ENCODE measurements at places on chromosomes 2 and 18.

DNA sequence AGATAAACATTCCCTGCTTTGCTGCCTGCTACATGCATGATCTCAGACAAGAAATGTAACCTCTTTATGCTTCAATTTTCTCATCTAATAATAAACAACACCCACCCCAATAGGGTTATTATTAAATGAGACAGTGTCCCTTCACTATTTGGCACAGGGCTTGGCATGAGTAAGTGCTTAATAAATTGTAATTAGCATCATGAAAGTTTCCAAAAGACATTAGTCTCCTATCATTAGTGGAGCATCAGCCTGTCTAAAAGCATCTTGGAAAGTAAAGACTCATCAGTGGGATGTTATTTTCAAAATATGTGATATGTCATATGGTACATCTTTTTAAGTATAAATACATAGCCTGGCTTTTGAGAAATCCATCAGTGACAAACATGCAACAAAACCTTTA, 275.0 kb downstream of the ZEB2 start:
- DNase-seq = no peak

- DNase-seq = no peak
Measured at GRCh38 chr2:39937621-39938020, 158.6 kb upstream of the THUMPD2 start.

DNA sequence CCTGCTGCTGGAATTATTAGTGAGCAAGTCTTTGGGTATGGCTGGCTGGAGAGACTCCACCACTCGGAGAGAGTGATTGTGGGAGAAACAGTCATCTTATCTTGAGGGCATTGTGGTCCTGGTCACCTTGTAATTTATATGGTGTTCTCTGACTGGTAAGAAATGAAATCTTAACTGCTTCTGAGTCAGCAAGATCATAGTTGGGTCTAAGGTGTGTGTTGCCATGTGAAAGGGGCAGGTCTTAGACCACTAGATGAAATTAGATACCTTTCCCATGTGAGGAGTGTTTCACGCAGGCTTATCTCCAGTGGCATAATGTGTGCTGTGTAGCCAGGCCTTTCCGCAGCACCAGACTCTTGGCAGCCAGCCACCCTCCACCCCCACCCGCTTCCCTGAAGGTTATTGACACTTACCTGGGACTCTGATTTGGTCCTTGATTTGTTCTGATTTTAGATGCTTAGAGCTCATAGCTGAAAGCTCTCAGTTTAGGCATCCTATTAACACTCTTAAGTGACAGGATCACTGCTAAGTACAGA, 7.7 kb downstream of the MAPRE3 start:
- no peak for DNase-seq

GRCh38 chr2:217775920-217776503, 226.8 kb downstream of the TNS1 start:
- no peak for DNase-seq

GRCh38 chr2:14016289-14016955, 616.1 kb upstream of the LRATD1 start:
- DNase-seq = no peak

DNA sequence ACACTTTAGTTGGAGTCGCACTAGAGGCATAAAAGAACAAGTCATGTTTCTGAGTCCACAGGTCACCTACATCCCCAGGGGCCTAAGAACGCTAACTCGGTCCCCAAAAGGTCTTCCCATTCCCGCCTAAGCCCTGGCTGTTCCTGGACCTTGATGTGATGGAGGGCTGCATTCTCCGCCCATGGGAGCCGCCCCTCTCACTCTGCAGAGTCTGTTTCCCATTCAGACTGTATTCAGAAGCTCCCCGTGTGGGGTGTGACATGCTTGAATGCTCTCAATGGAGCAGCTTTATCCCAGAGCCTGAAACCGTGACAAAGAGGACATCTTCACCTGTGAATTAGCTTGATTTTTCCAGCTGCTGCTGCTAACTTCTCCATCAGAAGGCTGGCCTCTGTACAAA, 319.0 kb upstream of the KLHL29 start:
- no peak for DNase-seq

DNA sequence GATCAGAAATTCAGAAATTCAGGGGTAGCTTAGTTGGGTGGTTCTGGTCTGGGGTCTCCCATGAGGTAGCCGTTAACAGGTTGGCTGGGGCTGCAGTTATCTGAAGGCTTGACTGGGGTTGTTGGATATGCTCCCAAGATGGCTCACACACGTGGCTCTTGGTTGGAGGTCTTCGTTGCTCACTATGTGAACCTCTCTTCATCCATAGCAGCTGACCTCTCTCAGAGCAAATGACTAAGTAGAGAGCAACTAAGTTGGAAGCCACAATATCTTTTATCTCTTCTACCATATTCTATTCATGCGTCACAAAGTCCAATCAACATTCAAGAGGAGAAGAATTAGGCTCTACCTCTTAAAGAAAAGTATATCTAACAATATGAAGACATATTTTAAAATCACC, 38.7 kb upstream of the SERTAD2 start:
- DNase-seq = no peak

DNA sequence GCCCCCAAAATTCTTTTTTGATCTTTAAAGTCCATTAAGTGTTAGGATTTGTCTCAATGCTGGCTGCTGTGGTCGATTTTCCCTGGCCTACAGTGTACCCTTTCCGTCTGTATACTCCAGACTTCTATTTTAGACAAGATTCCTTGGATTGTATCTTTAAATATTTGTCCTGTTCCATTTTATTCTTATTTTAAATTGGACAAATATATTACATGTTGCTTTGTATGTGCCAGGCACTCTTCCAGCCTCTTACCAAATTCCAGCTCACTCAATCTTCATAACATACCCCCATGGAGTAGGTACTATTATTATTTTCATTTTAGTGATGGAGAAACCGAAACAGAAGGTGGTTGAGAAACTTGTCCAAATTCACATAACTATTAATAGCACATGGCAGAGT, 58.1 kb downstream of the VWA3B start:
- no peak for DNase-seq

- no peak for DNase-seq
Measured at GRCh38 chr2:238843476-238843875, 4.4 kb upstream of the TWIST2 start.

DNA sequence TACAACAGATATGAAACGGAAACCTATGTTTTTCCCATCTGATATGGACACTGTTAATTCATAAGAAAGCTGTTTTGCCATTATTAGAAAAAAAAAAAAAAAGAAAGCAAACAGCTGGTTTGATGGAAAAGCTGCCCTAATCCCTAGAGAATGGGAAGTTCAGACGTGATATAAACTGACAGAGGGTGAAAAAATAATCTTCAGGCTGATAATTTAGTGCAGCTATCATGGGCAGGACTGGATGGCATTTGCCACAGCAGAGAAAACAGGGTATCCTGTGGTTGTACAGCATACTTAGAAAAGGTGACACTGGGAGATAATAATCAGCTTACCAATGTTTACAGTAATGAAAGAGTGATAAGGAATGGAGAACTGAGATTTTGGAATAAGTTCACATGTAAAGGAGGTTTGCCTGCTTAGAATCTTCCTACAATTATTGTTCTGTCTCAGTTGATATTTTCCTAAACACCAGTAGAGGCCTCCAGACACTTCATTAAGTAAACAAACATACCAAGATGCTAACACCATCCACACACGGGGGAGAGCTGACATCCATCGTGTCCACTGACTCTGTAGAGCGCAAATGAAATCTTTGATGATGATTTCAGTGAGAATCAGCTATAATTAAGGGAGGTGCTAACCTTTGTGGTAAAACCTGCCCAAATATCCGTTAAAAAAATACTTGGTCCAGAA, 211.6 kb upstream of the MMADHC start:
- DNase-seq = no peak

DNA sequence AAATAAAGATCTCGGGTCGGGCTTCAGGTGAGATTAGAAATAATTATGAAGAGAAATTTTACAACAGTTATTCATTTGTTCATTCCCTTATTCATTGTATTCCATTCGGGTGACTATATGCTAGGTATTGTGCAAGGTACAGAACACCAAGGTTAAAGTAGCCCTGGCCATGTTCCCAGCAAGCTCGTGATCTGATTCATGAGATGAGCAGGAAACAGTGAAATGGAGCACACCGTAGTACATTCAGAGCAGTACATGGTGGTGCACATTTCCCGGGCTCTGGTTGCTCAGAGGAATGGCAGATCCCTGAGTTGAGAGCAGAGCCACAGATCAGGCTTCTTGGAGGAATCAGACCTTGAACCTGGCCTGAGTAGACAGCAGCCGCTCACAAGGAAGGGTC, 87.7 kb downstream of the PRKRA start:
- no peak for DNase-seq

DNA sequence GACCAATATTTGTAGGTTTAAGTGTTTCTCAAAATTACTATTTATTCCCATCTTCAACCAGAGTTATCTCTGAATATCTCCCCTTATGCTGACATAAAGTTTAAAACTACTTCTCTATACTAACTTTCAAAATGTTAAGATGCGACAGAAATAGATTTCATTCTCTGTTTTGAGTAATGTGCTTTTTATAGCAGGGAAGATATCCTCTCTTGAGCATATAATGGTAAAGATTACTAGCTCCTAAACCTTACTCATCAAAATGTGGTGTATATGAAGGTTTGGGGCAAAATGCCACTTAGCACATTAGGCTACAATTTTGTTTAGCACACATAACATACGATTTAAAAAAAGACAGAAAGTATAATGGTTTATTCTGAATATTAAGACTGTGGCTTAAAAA, 54.4 kb downstream of the CWC22 start:
- DNase-seq = no peak

DNA sequence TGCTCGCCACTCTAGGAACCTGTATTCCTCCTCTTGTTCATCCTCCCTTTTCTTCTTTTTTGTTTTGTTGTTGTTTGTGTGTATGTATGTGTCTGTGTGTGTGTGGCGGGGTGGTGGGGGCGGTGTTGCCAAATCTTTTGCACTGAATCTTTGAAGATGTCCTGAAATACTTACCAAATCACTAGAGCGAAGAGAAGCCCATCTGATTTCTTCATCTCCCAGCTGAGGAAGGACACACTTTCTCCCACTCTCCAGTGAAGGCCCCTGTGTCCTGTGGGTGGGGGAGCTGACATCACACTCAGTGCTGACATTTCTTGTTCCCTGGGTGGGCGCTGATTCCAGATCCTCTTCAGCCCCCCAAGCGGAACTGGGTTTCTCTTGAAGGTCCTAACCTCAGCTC, 74.5 kb downstream of the NEDD4L start:
- DNase-seq = no peak

DNA sequence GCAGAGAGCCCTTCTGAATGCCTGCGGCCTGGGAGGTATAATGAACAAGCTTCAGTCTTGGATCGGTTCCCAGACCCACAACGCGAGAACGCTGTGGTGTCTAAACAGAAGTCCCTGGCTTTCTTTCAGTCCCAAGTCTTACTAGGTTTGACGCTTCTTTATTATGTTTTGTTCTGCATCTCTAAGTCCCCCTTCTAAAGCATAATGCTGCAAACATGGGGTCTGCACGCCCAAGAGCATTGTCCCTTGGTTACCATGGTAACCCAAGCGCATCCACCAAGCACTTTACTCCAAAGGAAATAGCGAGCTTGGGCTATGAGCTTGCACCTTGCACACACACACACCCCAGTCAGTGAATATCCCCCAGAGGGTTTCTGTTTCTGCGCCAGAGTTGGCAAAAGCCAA, 193.7 kb downstream of the INO80D start:
- DNase-seq = no peak

- DNase-seq = no peak
Measured at GRCh38 chr2:219284501-219285372, 5.6 kb downstream of the DNAJB2 start.

DNA sequence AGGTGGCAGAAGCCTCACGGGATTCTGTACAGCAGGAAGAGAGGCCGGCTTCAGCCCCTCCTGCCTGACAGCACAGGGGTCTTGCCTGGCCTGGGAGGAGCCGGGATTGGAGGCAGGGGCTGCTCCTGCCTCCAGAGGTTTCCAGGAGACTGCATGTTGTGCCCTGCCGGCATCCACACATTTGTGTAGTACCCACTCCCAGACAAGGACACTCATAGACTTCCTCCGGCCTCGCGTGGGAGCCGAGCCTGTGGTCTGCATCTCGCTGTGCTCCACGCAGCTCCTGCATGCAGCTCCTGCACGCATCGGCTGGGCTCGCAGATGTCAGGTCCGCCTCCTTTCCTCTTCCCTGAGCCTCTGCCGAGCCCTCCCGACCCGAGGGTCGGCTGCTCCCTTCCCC, 34.7 kb downstream of the TPO start:
- peak; percentile 35 for DNase-seq

DNA sequence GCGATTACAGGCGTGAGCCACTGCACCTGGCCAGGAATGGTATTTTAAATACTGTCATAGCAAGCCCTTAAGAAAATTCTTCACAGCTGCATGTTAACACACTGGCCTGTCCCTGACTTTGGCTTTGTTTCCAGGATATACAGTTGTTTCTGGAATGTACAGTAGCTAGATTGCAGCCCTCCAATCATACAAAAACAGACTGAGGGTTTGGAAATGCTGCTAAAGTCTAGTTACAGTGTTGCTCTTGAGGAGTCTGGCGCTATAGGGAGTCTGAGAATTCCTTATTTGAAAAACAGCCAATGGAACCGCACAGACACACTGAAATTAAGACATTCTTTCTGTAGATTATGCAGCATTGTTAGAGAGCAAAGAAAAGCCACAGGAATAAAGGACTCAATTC, 37.7 kb downstream of the STON1 start:
- DNase-seq = no peak

GRCh38 chr2:69890881-69891280, 2.9 kb upstream of the SNRNP27 start:
- no peak for DNase-seq

DNA sequence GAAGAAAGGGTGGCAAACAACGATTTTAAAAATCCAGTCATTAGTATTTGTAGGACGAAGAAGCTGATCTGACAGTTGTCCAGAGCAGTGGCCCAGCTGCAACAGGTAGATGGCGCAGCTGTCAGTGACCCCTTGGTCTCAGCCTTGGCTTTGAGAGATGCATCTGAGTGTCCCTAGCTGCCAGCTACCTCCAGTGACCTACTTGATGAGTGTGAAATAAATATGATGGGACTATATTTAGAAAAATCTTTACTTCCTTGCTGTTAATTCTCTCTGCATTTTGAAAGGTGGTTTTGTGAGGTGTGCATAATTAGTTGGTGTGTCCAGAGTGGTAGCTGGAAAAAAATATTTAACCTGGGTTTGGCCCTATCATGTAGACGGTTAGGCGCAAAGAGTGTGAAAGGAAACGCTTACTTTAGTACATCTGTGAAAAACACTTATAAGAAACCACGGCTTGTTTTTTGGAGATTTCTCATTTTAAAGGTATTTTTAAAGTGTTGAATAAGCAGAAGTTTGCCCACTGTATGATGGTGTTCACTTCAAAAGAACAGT, 963 bp downstream of the INPP1 start:
- DNase-seq = no peak

GRCh38 chr18:72700961-72701710, 157.0 kb upstream of the CBLN2 start:
- no peak for DNase-seq

GRCh38 chr2:240564561-240565332, 3.5 kb upstream of the RNPEPL1 start:
- no peak for DNase-seq

DNA sequence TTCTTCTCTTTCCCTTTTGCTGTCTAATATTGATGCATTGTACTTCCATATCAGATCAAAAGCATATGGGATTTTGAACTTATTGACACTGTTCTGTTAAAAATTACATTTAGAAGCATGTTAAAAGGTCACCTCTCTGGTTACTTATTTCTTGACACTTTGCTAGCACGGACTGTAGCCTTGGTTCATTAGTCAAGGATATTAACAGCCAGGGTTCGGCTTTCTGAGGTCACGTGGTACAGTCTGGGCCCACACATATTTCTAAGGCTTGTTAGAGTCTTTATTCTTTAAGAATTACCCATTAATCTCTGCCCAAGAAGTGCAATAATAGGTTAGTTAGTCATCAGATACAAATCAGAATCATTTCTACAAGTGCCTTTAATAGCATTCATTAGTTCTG, 1035.8 kb upstream of the FANCL start:
- DNase-seq = no peak

Measured in glutamatergic neuron (in vitro differentiated cells).